ENCODE measurements at places on chromosomes 2 and 18.

DNA sequence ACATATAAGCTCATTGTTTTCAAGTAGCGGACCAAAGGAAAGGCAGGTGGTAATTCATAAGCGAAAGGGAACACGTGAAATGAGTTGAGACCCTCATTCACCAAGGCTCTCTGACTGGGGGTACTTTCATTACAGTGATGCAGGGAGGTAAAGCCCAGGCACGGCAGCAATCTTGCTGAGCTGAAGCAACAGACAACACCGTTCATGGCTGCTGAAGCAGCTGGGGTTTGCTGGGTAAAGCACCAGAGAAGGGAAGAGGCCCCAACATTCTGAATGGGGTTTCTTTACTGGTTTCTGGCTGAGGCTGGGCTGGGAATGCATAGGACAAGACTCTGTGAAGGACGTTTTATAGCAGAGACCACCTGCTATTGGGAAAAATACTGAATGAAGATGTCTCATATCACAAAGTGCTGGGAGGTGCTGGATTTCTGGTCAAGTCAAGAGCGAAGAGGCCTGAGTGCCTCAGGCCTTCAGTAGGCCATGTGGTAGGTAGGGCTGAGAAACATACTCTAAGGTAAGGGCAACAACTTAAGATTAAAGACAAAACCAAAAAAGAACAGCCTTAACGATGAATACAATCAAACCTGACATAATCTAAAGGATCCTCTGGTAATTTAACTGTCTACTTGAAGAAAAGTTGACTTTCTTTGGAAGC is 324.7 kb upstream of the PIK3C3 start:
- DNase-seq, result no peak

- DNase-seq, result no peak
Measured at GRCh38 chr2:233764761-233765160, 4.7 kb downstream of the UGT1A1 start.

DNA sequence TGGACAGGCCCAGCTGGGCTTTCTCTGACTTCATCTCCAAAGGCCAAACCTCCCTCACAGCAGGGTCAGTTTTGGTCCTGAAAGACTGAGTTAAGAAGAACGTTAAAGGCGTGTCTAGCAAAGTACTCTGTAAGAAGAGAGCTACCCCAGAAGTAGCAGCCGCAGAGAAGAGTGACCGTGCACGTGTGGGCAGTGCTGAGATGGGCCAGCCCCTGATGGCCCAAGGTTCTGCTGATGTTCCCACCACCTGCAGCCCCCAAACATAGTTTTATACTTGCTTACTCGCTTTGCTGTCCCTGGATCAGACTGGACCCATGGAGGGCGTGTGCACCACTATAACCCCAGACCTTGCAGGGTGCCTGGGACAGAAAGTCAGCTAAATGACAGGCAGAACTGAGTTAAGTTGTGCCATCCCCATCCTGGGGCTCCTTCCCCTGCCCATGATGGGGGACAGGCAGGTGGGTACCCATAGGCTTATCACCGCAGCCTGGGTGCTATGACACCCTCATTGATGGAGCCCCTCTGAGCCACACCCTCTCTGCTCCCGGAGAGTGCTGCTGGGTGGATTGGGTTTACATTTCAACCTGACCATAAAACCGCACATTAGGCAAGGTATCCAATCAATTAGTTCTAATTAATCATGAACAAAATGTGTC is 367.3 kb upstream of the HS6ST1 start:
- DNase-seq, result no peak

DNA sequence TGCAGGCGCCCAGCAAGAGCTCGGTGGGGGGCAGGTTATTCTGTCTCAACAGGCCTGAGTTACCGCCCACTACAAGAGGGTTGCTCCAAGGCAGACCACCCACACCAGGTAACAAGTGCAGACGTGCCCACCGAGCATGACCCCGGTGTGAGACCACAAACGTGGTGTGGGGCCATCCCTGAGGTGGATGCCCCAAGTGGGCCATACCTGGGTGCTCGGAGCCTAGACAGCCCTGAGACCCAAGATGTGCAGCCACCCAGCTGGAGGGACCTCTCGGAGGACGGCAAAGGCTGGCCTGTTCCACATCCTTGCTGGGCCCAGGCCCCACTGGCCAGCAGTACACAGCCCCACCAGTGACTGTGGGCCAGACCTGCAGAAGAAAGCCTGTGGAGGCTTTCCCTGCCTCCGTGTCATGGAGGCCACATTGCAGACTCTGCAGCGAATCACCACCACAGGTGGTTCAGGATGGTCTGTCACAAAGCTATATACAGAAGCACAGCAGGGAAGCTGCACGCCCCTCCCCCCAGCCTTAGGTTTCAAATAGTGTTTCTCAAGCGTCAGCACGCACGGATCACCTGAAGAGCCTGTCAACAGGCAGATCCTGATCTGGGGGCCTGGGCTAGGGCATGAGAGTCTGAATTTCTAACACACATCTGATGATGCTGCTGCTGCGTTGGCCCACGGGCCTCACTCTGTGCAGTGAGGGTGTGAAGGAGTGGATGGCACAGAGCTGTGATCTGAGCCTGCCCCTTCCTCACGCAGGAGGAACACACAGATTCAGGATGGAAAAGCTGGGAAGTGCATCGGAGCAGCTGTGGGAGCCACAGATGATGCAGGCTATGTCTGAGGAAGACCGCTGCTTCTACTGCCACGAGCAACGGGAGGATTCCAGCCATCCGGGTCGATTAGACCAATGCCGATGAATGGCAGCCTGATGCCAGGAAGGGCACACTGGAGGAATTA is 96.8 kb downstream of the UXS1 start:
- no peak for DNase-seq

- DNase-seq, result no peak
Measured at GRCh38 chr2:46378616-46379015, 81.4 kb downstream of the EPAS1 start.

GRCh38 chr2:88167740-88168139 is 2.4 kb upstream of the THNSL2 start:
- DNase-seq, result no peak

- DNase-seq, result no peak
Measured at GRCh38 chr2:78260861-78261260, 738.7 kb upstream of the LRRTM4 start.

DNA sequence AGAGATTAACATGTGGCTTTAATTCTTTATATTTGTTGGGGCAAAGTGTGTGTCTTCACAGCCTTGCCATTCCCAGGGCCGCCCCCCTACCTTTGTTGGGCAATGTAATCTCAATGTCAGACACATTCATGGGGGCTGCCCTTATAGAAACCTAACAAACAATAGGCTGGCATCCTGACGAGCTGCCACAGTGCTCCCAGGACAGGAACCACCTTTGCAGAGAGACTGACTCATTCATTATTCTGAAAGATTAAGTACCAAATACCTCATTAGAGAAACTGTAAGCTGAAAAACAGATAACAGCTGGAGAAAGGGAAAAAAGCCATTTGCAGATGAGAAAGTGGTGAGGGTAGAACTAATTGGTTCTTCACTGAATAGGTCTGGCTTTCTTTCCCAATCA is 1587.5 kb upstream of the PIK3C3 start:
- DNase-seq, result no peak

DNA sequence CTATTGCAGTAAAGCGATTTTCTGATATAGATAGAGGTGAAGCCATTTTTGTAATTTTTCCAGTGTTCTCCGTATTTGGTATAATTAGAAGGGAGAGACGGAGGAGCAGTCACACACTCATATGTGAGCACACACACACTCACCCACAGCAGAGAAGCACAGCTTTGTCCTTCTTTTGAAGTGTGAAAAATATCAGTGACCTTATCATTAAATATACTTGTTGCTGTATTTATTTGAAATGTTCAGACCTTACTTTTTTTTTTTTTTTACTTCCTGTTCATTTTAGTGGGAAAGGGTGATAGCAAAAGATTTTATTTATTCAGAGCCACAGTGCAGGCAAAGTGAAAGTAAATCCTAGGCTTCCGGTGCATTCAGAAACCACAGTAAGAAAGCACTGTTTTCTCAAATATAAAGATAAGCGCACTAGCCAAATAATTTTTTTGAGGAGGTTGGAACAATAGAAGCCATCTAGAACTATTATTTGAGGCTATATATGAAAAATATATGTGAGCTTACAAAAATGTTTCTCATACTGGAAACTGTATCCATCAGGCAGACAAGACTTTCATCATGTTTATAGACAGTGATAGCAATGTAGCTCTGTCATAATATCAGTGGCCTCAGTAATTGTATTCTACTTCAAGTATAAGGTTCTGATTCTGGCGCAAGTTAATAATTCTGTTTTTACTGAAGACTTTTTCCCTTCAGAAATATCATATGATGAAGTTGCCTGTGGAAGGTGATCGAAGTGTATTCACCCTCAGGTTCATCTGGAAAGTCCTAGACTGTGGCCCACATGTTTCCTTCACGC is 37.2 kb downstream of the TSHZ1 start:
- no peak for DNase-seq

DNA sequence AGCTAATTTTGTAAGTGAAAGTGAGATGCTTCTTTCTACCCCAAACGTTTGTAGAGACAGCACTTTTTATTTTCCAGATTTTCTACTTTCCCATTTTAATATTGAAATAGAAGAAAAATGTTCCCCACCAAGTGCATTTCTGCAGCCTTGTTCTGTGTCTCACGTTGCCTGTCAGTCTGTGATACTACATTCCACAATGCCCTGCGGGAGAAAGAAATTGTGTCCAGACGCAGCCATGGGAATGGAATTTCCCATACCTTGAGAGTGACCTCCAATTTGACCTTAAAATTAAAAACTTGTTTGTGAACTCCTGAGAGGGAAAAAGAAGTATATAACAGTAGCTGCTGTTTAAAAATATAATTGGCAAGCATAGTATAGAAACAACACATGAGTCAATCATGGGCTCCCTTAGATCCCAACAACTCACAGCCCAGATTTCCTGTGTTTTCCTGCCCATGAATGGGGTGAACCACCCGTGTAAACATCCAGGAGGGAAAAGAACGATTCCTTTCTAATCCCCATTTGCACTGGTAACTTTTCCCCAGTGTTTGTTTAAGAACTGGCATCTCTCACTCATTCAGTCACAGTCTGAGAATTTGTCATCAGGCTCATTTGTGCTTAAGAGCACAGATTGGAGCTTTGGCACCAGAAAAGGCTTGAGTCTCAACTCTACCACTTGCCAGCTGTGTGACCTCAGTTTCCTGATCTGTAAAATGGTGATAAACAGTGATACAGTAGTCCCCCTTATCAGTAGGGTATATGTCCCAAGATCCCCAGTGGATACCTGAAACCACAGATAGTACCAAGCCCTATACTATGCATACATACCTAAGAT is 166.1 kb upstream of the ZNF521 start:
- DNase-seq, result no peak

DNA sequence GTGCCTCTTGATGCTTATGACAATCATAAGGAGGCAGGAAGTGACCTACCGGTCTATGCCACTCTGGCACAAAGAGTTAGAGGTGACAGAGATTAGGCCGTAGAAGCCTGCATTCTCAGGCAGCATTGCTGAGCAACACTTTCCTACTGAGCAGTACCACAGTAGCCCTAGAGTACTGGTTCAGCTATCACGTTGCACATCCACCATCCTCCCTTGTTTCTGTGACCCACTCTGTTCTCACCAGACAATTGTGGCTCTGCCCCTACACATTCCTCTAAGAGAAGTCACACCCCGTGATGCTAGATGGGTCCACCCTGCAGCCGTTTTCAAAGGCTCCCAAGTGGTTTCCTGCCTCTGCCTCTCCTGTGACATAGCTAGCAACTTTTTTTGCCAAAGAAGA is 22.6 kb upstream of the SUCLG1 start:
- DNase-seq, result no peak

DNA sequence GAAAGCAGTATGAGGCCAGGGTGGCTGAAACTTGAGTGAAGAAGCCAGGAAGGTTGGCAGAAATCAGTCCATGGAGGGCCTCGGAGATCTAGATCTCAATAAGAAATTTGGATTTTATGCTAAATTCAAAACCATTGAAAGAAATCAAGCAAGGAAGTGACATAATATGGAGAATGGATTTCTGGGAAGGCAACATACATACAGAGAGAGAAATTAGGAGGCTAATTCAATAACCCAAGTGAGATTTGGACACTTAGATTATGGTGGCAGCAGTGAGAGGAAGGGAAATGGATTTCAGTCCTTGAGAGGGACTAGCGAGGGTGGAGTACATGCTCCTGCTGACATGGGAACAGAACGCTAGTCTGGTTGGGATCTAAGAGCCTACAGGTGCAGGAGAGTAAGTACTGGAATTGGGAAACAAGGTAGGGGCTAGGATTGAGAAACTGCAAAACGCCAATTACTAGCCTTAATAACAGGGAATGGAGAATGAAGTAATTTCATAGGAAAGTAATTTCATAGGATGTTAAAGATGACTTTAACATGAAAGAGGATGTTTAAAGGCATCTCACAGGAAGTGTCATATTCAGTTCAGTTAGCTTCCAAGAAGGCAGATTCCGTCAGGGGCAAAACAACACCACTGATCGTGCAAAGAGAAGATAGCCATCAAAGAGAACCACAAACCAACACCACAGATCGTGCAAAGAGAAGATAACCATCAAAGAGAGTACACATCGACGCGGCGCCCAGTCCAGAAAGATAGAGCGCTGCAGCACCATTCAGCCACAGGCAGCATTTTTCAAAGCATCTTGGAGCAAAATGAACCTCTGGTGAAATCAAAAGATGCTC is 27.2 kb downstream of the CDKL4 start:
- DNase-seq, result peak; percentile 34

- no peak for DNase-seq
Measured at GRCh38 chr2:109466674-109467575, 146.8 kb downstream of the SEPTIN10 start.

GRCh38 chr2:160916300-160916699 is 243.9 kb upstream of the TANK start:
- no peak for DNase-seq

GRCh38 chr2:200307724-200308545 is 1.4 kb downstream of the SPATS2L start:
- DNase-seq, result no peak

- DNase-seq, result no peak
Measured at GRCh38 chr2:226040344-226040900, 640.9 kb downstream of the NYAP2 start.

- no peak for DNase-seq
Measured at GRCh38 chr2:98709535-98709934, 21.4 kb downstream of the MGAT4A start.

GRCh38 chr18:55351980-55352714 is 235.8 kb downstream of the TCF4 start:
- no peak for DNase-seq

GRCh38 chr18:6963452-6964097 is 154.0 kb downstream of the LAMA1 start:
- DNase-seq, result no peak

- DNase-seq, result no peak
Measured at GRCh38 chr2:238510911-238511613, 84.3 kb downstream of the ASB1 start.

GRCh38 chr2:192969055-192969454 is 774.3 kb upstream of the TMEFF2 start:
- DNase-seq, result no peak

DNA sequence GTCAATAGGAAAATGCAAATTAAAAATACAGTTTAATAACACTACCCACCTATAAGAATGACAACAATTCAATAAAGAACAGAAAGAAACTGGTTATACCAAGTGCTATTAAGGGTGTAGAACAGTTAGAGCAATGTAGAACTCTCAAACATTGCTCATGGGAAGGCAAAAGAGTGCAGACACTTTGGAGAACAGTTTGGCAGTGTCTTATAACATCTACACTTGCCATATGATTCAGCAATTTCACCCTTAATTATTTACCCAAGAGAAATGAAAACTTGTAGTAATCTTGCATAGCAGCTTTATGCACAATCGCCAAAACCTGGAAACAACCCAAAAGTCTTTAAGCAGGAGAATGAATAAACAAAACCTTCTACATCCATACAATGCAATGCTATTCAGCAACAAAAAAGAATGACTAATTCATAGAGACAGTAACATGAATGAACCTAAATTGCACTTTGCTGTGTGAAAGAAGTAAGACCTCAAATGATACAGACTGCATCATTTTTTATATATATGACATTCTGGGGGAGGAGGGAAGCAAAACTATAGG is 455.2 kb downstream of the THSD7B start:
- DNase-seq, result no peak
